ENCODE measurements at places on chromosomes 2 and 18. TPM values are rescaled to one million over a fixed set of nuclear protein-coding genes. Genes with fewer than 3 reads are reported as not detected.
A peak's percentile ranks its signal among the peaks of the same experiment; 100 is the strongest.

GRCh38 chr2:54859416-54859815, 136.0 kb downstream of the EML6 start:
- DNase-seq = no peak
- H3K27ac ChIP-seq = no peak overlapping the region
- H3K27me3 ChIP-seq = no peaks in the 10 kb centered on the region
- no peak overlapping the region for H3K4me3 ChIP-seq
- no peaks in the 10 kb centered on the region for H3K4me1 ChIP-seq

DNA sequence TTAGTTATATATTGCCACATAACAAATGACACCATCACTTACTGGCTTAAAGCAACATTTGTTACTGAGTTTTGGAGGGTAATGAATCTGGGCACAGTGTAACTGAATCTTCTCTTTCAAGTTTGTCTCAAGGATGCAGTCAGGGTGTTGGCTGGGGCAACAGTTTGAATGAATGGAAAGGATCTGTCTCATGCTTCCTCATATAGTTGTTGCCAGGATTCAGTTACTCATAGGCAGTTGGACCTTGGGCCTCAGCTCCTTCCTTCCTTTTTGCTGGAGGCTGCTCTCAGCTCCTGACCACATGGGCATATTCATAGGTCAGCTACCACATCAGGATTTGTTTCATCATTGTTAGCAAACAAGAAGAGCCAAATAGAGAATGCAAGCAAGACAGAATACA, 466.1 kb upstream of the MC4R start:
- no peaks in the 10 kb centered on the region for H3K4me1 ChIP-seq
- H3K27me3 ChIP-seq = no peaks in the 10 kb centered on the region
- no peak for DNase-seq
- no peak overlapping the region for H3K27ac ChIP-seq
- H3K4me3 ChIP-seq = no peak overlapping the region
- no peaks in the 10 kb centered on the region for H3K36me3 ChIP-seq

GRCh38 chr18:75554176-75554575, 126.7 kb upstream of the SMIM21 start:
- peaks cover 16% of the 10 kb centered on the region for H3K27me3 ChIP-seq
- H3K4me1 ChIP-seq = no peaks in the 10 kb centered on the region
- H3K36me3 ChIP-seq = no peaks in the 10 kb centered on the region
- H3K27ac ChIP-seq = no peak overlapping the region

DNA sequence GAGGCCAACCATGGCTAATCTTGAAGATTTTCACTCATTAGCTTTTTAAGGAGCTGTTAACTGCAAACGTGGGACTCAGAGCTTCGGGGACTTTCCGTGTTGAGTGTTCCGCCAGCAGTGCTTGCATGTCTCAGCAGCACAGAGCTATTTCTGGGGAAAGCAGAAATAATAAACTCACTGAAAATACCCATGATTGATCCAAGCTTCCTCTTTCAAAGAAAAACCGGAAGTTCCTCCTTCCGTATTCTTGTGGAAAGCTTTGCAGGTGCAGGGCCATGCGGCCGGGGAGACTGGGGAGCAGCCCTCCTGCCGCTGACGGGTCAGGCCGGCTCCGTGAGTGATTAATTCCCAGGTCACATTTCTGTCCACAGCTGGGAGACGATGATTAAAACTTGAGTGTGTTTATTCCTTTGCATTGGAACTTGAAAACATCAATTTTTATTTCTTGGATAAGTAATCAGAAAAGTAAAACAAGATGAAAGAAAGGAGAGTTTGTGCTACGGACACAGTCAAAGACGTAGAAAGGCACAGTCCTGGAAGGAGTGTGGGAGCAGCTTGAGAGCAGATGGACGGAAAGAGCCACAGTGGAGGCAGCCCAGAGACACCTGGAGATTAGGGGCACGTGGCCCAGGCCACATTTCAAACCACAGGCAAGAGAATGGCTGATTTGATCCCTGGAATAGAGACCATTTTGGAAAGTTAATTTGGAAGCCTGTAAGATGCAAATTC, 54.2 kb upstream of the CTDP1 start:
- H3K4me3 ChIP-seq = no peak overlapping the region
- no peak overlapping the region for H3K27ac ChIP-seq
- no peaks in the 10 kb centered on the region for H3K36me3 ChIP-seq
- peaks cover 6% of the 10 kb centered on the region for H3K4me1 ChIP-seq
- DNase-seq = peak; percentile 37

DNA sequence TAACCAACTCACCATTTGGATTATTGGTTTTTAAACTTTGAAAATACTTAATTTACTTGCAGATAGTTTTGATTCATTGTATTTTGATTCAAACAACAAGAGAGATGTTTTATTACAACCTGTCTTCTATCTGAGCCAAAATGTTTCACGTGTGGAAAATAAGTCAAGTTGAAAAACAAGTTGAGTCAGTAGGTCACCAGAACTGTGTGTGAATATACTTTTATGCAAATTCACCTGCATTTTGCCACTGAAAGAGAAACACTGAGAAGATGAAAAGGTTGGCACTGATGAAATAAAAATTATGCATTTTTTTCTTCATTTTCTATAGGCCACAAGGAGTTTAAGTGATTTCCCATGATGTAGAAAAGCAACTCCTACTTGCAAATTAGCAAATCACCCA, 68.3 kb downstream of the ICOS start:
- peak overlapping the region; percentile 96 for H3K27ac ChIP-seq
- no peak for DNase-seq

GRCh38 chr18:26460449-26461091, 87.8 kb downstream of the KCTD1 start:
- H3K27ac ChIP-seq = no peak overlapping the region
- H3K36me3 ChIP-seq = no peaks in the 10 kb centered on the region
- no peak for DNase-seq
- H3K4me3 ChIP-seq = no peak overlapping the region

DNA sequence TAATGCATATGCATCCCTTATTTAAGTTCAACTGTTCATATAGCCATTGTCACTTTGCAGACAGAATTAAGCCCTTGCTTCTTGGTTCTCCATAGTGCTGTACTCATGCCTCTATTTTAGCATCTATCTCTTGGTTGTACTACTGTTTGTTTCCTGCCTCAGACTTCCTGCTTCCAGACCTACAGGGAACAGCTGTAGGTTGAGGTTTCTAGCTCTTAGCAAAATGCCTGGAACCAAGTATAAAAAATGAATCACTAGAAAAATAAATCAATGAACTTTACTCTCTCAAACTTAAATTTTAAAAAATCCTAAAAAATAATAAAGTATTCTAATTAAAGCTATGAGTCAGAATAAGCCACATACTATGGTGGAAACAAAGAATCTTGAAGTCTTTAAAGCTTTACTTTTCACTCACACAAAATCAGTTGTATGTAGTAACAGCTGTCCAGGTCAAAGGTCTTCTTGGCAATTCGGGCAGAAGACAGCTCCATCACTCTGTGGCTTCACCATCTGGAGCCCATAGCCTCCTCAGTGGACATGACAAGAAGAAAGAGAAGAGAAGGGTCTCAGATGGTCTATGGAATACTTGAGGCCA, 1228.1 kb upstream of the GYPC start:
- H3K4me3 ChIP-seq = no peak overlapping the region
- DNase-seq = no peak
- no peaks in the 10 kb centered on the region for H3K4me1 ChIP-seq
- H3K36me3 ChIP-seq = no peaks in the 10 kb centered on the region

DNA sequence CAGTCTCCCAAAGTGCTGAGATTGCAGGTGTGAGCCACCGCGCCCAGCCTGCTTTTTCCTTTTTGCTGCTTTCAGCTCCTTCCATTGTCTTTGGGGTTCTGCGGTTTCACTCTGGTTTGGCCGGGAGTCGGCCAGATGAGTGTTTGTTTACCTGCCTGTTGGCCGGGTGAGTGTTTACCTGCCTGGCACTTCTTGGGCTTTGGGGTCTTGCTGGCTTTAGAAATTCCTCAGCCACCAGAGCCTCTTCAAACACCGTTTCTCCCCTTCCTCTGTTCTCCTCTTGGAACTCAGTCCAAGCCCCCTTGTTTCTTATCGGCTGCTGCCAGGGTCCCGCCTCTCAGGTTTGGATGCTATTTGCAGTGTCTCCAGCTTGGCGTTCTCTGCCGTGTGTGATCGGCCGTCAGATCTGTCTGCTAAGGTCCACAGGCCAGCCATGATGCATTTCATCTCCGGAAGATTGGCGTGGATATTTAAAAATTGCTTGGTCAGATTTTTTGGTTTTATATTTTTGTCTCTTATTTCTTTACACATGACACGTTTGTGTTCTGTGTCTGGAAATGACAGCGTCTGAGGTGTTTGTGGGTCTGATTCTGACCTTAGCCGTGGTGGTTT, 14.2 kb upstream of the GAL3ST2 start:
- no peak overlapping the region for H3K4me3 ChIP-seq
- DNase-seq = no peak
- peaks cover 17% of the 10 kb centered on the region for H3K36me3 ChIP-seq
- no peaks in the 10 kb centered on the region for H3K4me1 ChIP-seq

DNA sequence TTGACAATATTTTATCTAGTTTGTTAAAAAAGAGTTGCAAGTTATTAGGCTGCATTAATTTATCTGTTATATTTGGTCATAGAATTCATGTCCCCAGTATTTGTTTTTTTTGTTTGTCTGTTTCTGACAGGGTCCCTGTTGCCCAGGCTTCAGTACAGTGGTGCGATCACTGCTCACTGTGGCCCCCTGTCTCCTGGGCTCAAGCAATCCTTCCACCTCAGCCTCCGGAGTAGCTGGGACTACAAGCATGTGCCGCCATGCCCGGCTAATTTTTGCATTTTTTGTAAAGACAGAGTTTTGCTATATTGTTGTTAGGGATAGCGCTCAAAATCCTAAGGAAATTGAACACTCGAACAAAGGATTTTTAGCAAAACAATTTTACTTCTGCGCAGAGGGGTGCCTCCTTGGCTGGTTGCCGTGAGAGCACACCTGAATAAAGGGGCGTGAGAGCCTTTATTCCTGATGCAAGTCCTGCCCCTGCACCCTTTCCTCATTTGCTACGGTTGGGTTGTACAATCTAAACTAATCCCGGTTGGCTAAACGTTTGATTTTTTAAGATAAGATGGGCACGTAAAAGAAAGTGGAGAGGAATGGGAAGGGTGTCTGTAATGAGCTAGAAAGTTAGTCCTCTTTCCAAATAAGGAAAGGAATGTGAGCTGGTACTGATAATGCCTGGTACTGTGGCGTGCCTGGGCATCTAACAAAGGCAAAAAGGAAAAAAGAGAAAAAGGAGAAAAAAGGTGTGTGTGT, 65.5 kb downstream of the COMMD1 start:
- no peaks in the 10 kb centered on the region for H3K27me3 ChIP-seq
- H3K36me3 ChIP-seq = no peaks in the 10 kb centered on the region
- no peak overlapping the region for H3K27ac ChIP-seq
- H3K4me3 ChIP-seq = no peak overlapping the region
- DNase-seq = no peak
- H3K4me1 ChIP-seq = no peaks in the 10 kb centered on the region

DNA sequence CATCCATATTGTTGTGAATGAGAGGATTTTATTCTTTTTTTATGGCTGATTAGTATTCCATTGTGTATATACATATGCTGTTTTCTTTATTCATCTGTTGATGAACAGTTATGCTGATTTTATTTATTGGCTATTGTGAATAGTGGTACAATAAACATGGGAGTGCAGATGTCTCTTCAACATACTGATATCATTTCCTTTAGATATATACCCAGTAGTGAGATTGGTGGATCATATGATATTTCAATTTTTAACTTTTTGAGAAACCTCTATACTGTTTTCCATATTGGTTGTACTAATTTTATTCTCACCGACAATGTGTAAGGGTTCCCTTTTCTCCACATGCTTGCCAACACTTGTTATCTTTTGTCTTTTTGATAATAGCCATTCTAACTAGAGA, 144.5 kb downstream of the ADCYAP1 start:
- no peak overlapping the region for H3K27ac ChIP-seq
- peaks cover 2% of the 10 kb centered on the region for H3K27me3 ChIP-seq
- no peak for DNase-seq
- H3K4me3 ChIP-seq = no peak overlapping the region

- no peak overlapping the region for H3K27ac ChIP-seq
- no peaks in the 10 kb centered on the region for H3K27me3 ChIP-seq
- peaks cover 8% of the 10 kb centered on the region for H3K4me1 ChIP-seq
- H3K36me3 ChIP-seq = no peaks in the 10 kb centered on the region
- H3K4me3 ChIP-seq = no peak overlapping the region
- DNase-seq = no peak
These were observed 82.5 kb downstream of the OSBPL1A start for GRCh38 chr18:24315170-24315569.

DNA sequence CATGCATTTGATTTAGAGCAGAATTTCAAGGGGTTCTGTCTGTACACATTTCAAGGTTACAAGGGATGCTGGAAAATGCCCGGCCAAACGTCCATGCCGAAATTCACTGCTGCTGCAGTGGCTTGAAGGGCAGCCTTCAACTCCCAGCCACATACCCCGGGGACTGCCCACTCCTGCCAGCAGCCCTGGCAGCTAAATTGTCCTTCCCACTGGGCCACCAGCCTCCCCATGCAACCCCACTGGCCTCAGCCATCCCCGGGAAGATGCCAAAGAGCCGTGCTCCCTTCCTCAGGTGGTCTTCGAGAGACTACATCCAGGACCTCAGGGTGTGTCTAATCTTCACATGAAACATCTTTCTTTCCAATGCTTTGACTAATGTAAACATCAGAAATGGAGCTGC, 478.7 kb upstream of the MYT1L start:
- no peaks in the 10 kb centered on the region for H3K4me1 ChIP-seq
- DNase-seq = no peak
- no peaks in the 10 kb centered on the region for H3K36me3 ChIP-seq
- H3K27ac ChIP-seq = no peak overlapping the region
- H3K4me3 ChIP-seq = no peak overlapping the region

GRCh38 chr2:199929262-199929661, 18.2 kb downstream of the C2orf69 start:
- H3K27me3 ChIP-seq = no peaks in the 10 kb centered on the region
- peaks cover 20% of the 10 kb centered on the region for H3K36me3 ChIP-seq
- no peak overlapping the region for H3K27ac ChIP-seq

DNA sequence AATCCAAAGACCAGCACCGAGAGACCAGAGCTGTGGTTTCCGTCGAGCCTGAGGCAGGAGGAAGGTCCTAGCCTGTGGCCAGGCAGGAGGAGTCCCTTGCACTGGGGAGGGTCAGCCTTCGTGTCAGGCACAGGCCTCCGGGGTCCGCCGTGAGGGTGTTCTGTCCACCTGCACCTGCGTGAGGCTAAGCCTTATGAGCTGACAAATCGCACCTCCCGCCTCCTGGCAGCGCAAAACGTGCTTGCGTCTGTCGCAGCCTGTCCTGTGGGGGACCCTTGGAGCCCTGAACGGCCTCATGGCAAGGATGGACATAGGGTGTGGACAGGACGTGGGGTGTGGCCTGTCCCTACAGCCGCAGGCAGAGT, 73.3 kb downstream of the KCNG2 start:
- no peaks in the 10 kb centered on the region for H3K4me1 ChIP-seq
- no peaks in the 10 kb centered on the region for H3K36me3 ChIP-seq
- DNase-seq = no peak
- H3K27me3 ChIP-seq = no peaks in the 10 kb centered on the region

GRCh38 chr2:189137519-189137918, 42.0 kb downstream of the COL5A2 start:
- H3K27me3 ChIP-seq = no peaks in the 10 kb centered on the region
- H3K4me3 ChIP-seq = no peak overlapping the region
- DNase-seq = no peak

Gene TTC31
- total RNA-seq = 30.6 TPM

Gene VIT
- total RNA-seq = not detected

Gene R3HDM1
- 73.1 TPM for total RNA-seq

Gene LOXL3
- 0.41 TPM for total RNA-seq

Gene CRYGC
- not detected for total RNA-seq
